ENCODE measurements at places on chromosomes 5 and 9.

GRCh38 chr5:56523790-56524575 lies 290.9 kb upstream of the ANKRD55 start:
- DNase-seq, result no peak

GRCh38 chr9:128420651-128421481 lies at the start of gene CERCAM:
Gene CERCAM (plus strand): TSS chr9:128420857. CDS start chr9:128420878, 21 bp downstream.
- no peak for DNase-seq

- no peak for DNase-seq
Observed at GRCh38 chr5:73768-74502, 18.0 kb upstream of the PLEKHG4B start.

DNA sequence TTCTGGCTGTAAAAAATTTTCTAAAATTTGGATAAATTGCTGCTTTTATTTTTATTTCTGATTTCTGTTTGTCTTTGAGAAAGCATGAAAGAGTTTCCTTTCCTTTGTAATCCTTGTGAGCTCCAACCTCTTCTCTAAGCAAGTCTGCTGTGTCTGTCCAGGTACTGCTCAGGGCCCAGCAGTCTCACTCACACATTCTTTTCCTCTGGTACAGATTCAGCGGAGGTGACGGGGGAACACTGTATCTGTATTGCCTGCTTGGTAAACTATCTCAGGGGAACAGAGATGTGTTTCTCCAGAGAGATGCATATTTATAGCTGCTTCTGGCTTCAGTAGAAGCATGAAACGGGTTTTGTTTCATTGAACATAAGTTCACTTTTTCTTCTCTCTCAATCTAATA lies 60.5 kb downstream of the NUP214 start:
- DNase-seq, result no peak

DNA sequence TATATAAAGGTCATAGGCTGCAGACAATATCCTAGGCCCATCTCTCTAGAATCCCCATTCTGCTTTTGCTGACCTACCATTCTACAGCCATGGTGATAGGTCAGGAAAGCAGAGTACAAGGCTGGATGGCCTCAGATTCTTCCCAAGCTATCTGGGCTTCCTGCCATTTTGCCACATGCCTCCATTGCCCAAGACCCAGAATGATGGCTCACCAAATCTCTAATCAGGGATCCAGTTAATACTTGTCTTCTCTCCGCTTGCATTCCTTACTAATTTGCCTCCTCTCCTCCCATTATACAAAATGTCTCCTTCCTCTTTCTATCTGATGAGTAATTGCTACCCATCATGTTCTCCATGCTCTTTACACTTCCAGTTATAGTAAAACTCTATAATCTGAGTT lies 22.7 kb upstream of the NDUFS4 start:
- DNase-seq, result no peak

GRCh38 chr9:84490206-84490841 lies 149.8 kb upstream of the SLC28A3 start:
- DNase-seq, result no peak

GRCh38 chr9:6090277-6091210 lies 75.1 kb upstream of the RANBP6 start:
- no peak for DNase-seq

GRCh38 chr9:1024112-1024511 lies 26.0 kb upstream of the DMRT2 start:
- DNase-seq, result no peak

DNA sequence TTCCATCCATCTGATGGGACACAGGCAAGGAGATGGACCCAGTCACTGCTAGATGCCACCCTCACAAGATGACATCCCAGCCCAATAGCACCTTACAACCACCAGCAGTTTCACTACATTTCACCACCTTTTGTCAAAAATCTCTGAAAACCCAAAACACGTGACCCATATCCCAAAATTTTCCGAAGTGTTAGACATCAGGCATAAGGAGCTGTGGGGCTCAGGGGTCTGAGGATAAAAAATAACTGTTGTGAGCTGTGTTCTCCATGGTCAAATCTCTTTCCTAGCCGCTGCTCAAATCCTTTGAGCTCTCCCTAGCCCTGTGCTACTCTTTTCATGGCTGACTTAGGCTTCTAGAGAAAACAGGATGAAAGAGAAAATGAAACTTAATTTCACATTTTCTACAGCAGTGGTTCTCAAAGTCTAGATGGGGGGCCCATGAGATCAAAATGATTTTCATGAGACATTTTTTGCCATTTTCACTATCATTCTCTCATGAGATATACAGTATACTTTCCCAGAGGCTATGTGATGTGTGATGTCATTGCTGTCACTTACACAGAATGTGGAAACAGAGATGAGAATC lies 40.7 kb downstream of the TIMD4 start:
- no peak for DNase-seq

DNA sequence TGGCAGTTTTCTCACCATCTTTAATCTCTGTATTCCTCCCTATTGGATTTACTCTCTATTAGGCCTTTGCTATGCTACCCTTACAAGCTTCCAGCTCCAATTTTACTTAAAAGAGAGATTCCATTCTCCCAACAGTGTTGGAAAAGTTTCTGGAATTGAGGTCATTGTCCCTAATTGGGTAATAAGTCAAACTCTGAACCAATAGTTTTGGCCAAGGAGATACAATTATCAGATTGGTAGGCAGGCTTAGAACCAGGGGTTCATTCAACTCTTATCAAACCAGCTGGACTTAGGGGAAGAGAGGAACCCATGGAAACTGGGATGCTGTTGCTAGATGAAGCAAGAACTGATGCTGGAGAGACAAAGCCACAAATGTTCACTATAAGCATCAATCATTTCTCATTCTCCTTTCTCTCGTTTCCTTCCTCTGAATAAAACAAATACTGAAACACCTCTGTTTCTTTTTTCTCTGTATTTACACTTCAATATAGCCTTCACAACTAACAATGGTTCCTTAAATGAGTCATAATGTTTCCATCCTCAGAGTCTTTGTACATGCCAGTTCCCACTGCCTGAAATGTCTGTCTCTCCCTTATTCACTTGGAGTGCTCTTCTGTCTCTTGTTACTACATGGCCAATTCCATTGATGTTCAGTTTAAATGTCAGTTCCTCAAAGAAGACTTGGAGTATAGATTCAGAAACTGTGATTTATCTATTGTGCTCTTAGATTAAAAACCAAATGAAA lies 587.3 kb downstream of the GABRG2 start:
- no peak for DNase-seq

- no peak for DNase-seq
Observed at GRCh38 chr5:132877938-132878337, 4.5 kb downstream of the LEAP2 start.

DNA sequence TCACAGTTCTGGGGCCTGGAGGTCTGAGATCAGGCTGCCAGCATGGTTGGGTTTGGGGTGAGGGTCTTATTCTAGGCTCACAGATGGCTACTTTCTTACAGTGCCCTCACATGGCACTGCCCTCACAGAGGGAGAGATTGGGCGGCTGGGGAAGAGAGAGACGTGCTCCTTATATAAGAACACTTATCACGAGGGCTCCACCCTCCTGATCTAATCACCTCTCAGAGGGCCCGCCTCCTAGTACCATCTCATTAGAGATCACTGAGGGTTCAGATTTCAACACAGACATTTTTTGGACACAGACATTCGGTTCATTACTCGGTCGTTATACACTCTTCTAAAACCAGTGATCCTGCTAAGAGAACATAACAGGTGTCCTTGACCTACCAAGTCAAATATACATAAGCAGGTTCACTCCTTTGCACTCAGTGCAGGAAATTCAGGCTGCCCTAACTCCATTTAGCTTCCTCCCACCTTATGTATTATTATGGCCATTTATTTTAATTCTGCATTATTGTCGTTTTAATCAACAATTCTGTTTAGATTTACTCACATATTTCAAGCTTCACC lies 121.7 kb downstream of the ICE1 start:
- DNase-seq, result no peak

- DNase-seq, result no peak
Observed at GRCh38 chr9:4774209-4774608, 18.5 kb upstream of the RCL1 start.

DNA sequence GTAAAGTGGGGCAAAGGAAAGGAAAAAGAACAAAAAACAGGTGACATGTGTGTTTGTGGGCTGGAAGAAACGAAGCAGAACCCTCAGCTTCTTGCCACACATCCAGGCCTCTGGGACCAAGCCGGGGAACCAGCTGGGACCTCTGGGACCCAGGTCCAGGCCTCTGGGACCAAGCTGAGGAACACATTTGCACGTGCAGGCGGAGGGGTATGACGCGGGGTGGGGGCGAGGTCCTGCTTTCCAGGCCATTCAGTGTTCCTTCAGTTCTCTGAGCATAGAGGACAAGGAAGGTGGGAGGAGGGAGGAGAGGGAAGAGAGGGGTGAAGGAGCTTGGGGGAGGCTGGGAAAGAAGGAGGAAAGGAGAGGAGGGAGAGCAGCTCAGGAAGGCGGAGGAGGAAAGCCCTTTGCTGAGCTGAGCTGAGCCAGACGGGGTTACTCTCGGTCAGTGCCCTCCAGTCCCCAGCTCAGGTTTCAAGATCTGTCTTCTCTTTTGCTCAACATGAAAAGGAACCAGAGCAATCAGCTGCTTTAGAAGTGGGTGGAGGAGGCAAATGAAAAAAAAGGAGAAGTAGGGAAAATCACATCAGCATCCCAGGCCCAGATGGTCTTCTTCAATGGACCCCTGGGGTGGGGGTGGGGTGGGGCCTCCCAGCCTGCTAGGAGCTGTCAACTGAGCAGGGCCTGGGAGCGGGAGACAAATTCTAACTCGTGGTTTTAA lies 59.1 kb downstream of the ABCA1 start:
- DNase-seq, result peak; percentile 27

GRCh38 chr5:138632900-138633489 lies 57.8 kb upstream of the HSPA9 start:
- peak; percentile 21 for DNase-seq

GRCh38 chr9:84404095-84404686 lies 63.6 kb upstream of the SLC28A3 start:
- no peak for DNase-seq

- no peak for DNase-seq
Observed at GRCh38 chr5:138725153-138725817, 27.9 kb upstream of the CTNNA1 start.

DNA sequence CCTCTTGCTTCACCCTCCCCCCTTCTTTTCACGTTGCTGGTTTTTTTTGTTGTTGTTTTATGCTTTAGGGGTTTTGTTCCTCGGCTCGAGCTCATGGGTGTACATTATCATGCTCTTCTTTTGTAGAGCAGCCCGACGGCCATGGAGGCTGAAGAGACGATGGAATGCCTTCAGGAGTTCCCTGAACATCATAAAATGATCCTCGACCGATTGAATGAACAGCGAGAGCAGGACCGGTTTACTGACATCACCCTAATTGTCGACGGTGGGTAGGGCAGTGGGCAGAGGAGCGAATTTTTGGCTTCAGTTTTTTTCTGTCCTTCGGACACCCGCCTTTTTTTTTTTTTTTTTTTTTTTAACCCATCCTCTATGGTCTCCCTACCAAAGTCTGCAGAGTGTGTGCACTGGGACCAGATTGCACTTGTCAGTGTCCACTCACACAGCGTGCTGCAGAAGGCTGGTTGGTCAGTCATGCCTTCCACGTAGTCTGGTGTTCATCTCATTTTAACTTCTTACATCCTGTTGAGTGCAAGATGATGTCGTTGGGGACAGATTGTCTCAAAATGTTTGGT lies 1.3 kb downstream of the ZNF131 start:
- peak; percentile 34 for DNase-seq

DNA sequence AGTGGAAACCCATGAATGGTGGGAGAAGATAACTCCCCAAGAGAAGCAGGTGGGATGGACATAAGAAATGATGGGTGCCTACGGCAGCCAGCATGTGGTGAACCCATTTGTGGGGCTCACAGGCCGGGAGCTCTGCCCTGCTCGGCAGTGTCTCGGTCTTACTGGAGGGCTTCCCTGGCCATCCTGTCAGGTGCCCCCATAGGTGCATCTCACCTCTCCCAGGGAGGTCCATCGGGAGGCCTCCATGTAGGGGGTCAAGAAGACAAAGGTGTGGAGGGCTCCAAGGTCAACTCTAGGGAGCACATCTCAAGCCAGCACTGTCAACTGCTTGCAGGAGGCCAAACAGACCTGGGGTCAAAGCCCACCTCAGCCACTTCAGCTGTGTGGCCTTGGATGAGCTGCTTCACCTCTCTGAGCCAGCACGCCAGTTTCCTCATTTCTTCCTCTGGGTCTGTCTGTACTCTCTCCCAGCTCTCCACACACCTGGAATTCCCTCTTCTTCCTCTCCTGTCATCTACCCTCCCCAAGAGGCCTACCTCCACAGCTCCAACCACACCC lies 10.5 kb upstream of the ADGRD2 start:
- no peak for DNase-seq

GRCh38 chr5:8068078-8068477 lies 199.1 kb downstream of the MTRR start:
- no peak for DNase-seq

DNA sequence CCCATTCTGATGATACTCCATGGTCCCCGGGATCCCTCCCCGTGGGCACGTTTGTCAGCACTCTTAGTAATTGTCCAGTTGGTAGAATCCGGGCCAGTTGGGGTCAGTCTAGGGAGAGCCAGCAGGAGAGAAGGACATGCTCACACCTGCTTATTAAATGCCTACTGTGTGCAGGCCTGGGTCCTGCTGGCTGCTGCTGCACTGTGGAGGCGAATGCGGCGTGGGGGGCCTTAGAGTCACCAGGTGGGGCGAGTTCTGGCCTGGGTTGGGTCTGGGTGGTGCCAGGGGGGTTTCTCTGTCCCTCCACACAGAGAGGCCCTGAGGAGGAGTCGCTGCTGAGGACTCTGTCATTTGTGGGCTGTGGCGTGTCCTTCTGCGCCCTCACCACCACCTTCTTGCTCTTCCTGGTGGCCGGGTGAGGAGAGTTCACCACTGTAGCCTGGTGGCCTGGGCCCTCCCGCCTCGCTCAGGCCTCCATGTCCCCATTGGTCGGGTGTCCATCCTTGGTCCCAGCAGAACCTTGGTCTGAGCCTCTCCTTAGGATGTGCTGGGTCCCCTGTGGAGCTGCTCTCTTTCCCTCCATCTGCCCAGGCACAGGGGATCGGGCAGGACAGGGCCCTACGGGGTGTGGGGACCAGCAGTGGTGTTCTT lies 17.3 kb downstream of the ADGRD2 start:
- no peak for DNase-seq

GRCh38 chr5:154132718-154133307 lies 57.7 kb upstream of the GALNT10 start:
- no peak for DNase-seq

DNA sequence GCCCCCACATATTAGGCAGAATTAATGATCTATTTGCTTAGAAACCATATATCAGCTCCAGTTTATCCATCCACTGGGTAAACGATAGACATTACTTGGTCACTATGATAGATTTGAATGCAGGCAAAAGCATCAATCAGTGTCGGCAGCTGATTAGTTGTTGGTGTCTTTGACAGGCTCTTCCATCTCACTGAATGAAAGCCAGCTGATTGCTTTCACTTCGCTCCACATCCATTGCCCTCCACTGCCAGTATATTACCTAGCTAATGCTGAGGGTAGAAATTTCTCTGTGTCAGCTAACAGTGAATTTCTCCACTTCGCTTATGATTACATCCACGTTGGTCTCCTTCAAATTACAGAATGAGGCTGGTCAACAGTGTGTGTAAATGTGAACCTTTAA lies 821.3 kb upstream of the TYRP1 start:
- no peak for DNase-seq

DNA sequence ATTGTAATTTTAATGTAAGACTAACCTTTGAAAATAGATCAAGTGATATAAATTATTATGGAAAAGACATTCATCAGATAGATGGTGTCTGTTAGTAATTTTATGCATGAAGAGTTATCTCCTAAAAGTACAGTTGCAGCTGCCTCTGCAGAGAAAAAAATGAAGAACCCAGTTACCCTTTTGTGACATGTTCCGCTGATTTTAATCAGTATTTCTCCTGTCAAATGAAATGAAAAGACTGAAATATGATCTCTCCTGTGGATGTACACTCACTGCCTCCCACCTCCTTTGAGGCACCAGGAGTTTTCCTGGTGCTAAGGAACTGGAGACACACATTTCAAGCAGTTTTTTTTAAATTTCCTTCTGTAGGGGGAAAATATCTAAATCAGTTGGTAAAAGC lies 277.4 kb downstream of the KIF4B start:
- no peak for DNase-seq
